ENCODE measurements at places on chromosomes 16 and 17.

- DNase-seq, result peak; percentile 81
Observed at GRCh38 chr17:4499431-4500190, 930 bp downstream of the SPNS2 start.

DNA sequence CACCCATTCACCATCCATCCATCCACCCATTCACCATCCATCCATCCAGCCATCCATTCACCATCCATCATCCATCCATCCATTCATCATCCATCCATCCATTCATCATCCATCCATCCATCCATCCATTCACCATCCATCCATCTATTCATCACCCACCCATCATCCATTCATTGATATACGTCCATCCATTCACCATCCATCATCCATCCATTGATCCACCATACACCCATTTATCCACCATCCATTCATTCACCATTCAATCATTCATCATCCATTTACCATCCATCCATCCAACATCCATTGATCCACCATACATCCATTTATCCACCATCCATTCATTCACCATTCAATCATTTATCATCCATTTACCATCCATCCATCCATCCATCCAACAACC lies 111.7 kb downstream of the ABCC12 start:
- no peak for DNase-seq

- DNase-seq, result no peak
Observed at GRCh38 chr17:9247401-9247938, 226.2 kb downstream of the NTN1 start.

GRCh38 chr17:7328840-7329373 lies at the start of gene NEURL4:
Gene NEURL4, minus strand, starts transcription at chr17:7329335. Its CDS starts 23 bp downstream, at chr17:7329312.
- DNase-seq, result peak; percentile 51

DNA sequence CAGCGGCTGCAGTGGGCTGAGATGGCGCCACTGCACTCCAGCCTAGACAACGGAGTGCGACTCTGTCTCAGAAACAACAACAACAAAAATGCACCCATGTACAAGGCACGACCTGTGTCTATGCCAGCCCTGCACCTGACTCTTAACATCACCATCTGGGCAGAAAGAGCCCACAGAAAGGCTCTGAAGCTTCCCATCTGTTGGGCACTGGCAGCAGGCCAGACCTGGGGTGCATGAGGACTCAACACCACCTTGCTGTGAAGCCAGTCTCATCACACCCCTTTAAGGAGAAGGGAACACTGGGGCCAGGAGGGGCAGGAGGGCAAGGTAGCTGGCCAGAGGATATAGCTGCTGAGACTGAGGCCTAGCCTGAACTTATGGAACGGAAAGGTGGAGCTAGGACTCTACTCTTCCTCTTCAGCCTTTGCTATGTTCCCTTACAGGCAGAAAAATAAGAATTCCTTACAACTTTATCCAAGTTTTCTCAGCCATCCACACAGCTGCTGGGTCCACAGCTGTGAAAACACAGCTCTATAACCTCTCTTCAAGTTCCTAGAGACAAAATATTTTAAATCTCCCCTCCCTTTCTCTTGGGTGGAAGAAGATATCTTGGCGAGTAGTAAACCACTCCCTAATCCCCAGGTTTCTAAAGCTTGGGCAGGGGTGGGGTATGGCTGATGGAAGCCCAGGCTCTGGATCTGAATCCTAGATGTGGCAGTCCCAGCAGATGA lies 2.8 kb downstream of the ELOB start:
- no peak for DNase-seq

GRCh38 chr16:29951625-29952365 lies 10.1 kb upstream of the TMEM219 start:
- no peak for DNase-seq

DNA sequence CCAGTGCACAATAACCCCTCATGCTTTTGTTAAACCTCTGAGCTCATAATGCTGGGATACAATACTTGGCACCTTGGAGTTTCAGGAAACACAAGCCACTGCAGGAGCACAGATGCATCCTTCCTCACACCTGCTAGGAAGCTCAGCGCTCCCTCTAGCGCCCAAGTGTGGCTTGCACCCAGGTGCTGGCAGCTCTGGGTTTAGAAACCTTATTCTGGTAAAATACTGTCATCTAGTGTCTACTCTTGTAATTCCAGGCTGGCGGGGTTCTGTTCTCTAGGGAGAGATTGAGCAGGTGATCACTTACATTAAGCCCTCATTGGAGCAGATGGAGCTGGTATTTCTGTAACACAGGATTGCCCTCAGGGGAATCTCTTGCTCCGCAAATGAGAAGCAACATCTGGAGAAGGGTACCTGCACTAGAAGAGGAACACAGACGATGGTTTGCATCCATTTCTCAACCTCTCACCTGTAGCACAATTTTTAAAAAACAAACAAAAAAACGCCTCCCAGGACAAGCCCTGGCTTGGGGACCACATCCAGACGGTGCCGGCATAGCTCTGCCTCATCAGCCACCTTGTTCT lies 1.5 kb downstream of the CCL1 start:
- peak; percentile 86 for DNase-seq

DNA sequence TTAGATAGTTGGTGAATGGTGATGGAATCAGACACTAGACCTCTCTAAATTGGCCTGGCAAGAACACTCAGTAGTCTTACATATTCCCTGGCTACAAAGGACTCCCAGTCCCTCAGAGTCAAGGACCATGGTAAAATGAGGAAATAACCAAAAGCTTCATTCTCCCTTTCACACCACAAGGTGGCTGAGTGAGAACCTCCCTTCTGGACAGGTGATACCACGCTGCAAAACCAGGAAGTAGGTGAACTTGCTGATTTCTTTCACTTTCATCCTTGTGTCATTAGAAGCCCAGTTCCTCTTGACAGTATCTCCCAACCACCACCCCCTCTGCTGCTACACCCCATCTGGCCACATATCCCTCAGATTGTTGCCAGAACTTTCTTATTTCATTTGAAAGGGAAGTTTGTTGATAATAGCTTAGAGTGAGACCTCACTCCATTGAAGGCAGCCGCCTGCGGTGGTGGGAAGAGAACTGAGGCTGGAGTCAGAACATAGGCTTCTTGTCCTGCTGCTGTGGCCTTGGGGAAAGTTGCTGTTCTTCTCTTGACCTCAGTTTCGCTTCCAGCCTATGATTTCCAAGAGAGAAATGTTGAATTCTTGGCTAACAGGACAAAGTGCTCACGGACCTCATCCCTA lies 290.6 kb upstream of the CCL2 start:
- no peak for DNase-seq

DNA sequence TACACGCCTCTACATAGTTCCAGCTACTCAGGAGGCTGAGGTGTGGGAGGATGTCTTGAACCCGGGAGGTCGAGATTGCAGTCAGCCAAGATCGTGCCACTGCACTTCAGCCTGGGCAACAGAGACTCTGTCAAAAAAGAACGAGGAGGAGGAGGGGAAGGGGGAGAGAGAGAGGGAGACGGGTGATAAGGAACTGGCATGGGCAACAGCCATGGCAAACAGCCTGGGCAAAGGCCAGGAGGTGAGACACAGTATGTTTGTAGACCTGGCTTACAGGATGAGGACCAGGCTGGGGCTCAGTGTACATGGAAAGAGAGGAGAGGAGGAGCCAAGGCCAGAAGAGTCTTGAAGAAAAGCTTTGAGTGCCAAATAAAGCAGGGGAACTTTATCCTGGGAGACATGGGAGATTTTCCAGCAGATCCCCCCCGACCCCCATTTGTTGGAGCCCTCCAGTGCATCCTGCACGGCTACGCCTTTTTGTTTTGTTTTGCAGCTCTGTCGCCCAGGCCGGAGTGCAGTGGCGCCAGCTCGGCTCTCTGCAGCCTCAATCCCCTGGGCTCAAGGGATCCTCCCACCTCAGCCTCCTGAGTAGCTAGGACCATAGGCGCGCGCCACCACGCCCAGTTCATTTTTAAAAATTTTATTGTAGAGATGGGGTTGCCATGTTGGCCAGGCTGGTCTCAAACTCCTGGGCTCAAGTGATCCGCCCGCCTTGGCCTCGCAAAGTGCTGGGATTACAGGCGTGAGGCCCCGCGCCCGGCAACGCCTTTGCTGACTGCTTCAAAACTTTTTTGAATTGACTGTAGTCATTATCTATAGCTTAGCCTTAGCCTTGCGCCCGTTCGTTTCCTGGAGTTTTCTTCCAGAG lies 1.3 kb upstream of the ALKBH5 start:
- DNase-seq, result no peak

- DNase-seq, result no peak
Observed at GRCh38 chr17:37276475-37276874, 99.3 kb upstream of the C17orf78 start.

DNA sequence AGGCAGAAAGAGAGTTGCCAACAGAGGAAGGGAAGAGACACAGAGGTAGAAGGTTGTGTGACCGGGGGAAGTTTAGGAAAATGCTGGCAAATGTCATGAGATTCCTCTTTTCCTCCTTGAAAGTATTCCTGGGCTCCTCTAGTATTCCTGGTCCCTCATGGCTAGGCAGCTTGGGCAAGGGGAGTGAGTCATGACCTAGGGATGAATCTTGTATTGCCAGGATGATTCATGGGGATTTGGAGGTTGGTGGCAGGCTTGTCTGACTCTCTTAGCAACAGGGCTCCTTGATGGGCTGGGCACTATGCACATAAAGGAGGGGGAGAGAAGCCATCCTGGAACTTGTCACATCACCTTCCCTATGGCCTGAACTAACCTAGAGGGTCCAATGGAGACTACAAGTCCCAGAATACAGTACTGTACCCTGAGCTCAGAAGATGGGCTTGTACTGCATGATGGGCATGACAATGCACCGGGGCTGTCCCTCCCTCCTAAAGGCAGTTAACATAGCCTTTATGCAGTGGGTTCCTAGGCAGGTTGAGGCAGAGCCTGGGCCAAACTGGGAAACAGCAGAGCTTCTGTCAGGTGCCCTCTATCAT lies 2.1 kb upstream of the SEZ6 start:
- no peak for DNase-seq

GRCh38 chr16:1485847-1486496 lies 2.8 kb downstream of the PTX4 start:
- DNase-seq, result no peak
